ENCODE measurements at places on chromosomes 13 and 19.
A peak's percentile ranks its signal among the peaks of the same experiment; 100 is the strongest.

GRCh38 chr13:31870511-31870910, 131.2 kb downstream of the RXFP2 start:
- DNase-seq, result no peak

GRCh38 chr19:19696386-19696785, 27.7 kb downstream of the ZNF101 start:
- DNase-seq, result no peak

DNA sequence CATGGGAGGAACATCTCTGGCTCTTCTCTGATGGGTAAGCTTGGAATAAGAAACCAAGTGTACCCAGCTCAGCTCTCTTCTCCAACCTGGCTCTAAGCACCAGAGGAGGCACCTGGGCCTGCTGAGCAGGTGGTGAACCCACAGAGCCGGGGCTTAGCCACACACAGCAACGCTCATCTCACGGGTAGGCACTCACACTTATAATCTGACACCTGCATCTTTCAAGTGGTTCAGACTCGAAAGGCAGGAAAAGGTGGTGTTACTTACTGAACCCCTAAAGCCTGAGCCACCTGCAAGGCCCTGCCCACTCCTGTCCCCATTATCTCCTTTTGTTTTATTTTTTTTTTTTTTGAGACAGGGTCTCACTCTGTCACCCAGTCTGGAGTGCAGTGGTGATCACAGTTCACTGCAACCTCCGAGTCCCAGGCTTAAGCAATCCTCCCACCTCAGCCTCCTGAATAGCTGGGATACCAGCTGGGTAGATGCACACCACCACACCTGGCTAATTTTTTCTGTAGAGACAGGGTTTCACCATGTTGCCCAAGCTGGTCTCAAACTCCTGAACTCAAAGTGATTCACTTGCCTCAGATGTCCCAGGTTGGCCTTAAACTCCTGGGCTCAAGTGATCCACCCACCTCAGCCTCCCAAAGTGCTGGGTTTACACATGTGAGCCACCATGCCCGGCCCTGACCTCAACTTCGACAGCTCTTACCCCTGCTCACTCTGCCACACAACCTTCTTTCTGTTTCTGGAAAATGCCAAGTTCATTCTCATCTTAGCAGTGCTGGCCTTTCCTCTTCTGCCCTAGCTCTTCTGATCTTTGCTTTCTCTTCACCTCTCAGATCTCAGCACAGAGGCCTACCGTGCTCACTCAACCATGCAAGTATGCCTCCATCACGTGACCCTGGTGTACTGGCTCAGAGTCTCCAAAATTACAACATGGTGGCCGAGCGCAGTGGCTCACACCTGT, 9.7 kb downstream of the FBXL12 start:
- no peak for DNase-seq

DNA sequence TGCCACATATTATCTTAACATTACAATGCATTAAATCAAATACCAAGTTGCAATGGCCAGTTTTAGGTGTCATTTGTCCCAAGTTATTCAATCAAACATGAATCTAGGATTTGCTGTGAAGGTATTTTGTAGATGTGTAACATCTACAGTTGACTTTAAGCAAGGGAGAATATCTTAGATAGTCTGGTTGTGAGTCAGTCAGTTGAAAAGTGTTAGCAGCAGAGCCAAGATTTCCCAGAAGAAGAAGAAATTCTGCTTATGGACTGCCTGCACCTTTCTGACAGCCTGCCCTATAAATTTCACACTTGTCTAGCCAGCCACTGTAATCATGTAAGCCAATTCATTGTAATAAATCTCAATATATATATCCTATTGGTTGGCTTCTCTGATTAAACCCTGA, 41.3 kb upstream of the INTS6 start:
- no peak for DNase-seq

GRCh38 chr19:42555801-42556200, 27.5 kb upstream of the CEACAM1 start:
- no peak for DNase-seq

DNA sequence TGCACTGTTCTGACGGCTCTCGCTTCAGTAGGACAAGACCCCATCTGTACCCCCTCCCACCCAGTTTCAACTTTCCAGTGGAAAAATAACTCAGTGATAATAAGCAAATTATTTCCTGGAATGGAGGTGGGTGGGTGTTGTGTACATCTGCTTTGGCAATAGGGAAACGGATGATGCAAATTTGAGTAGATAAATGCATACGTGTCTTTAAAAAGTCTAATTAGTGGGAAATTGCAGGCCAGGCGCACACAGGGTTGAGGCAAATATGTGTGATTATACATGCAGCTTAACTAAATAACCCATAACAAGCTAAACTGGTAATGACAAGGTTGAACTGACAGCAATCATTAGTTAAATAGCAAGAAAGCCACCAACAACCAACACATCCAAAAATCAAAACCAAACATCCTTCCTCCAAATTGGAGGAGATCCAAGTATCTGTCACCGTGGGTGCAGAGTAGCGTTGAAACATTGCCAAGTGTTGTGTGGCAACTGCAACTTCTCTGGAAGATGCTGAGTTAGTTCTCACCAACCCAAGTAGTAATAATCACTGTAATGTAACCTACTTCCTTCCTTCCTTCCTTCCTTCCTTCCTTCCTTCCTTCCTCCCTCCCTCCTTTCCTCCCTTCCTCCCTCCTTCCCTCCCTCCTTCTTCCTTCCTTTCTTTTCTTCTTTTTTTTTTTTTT, 54.6 kb downstream of the TRPM4 start:
- no peak for DNase-seq

- no peak for DNase-seq
Observed at GRCh38 chr19:45560686-45561085, 23.9 kb downstream of the OPA3 start.

GRCh38 chr19:35119091-35119490, 3.5 kb downstream of the FXYD3 start:
- DNase-seq, result no peak

DNA sequence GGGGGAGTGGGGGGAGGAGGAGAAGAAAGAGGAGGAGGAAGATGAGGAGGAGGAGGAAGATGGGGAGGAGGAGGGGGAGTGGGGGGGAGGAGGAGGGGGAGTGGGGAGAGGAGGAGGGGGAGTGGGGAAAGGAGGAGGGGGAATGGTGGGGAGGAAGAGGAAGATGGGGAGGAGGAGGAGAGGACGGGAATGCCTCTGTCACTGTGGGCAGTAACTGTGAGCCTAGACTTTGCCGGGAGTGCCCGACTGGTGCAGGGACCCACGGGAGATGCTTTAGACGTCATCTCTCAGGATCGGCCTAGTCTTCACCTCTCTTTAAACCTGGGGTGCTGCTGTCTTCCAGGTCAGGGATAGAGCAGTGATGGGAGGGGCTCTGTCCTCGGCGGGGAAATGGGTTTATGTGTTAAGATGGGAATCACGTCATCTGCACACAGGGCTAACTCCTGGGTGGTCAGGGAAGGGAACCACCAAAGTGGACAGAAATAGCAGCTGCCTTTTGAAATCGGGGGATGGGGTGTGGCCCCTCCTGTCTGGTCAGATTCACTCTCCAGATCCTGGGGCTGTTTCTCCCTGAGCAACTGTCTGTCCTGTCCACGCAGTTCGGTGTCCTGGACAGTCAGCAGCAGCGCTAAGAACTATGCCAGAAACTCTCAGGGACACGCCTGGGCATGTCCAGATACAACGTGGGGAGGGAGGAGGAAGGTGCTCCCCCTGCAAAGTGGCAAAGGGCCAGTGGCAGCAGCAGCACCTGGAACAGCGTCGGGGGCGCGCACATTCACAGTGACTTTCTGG, 26.9 kb downstream of the GAS6 start:
- peak; percentile 60 for DNase-seq

DNA sequence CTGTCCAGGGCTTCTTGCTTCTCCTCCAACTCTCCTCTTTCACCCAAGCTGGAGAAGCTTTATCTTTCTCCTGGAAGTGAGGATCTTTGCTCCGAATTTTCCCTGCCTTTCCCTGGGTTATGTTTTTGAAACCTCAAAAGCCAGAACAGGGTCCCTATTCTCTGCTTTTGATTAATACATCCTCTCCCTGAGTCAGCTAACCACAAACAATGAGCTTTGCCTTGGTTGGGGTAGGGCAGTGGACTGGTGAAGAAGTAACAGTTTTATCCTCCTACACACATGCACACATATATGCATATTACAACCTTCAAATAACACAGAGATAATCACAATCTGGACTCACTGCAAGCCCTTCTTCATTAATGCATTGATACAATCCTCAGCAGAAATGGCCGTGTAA, 44.6 kb downstream of the DLEU7 start:
- no peak for DNase-seq

DNA sequence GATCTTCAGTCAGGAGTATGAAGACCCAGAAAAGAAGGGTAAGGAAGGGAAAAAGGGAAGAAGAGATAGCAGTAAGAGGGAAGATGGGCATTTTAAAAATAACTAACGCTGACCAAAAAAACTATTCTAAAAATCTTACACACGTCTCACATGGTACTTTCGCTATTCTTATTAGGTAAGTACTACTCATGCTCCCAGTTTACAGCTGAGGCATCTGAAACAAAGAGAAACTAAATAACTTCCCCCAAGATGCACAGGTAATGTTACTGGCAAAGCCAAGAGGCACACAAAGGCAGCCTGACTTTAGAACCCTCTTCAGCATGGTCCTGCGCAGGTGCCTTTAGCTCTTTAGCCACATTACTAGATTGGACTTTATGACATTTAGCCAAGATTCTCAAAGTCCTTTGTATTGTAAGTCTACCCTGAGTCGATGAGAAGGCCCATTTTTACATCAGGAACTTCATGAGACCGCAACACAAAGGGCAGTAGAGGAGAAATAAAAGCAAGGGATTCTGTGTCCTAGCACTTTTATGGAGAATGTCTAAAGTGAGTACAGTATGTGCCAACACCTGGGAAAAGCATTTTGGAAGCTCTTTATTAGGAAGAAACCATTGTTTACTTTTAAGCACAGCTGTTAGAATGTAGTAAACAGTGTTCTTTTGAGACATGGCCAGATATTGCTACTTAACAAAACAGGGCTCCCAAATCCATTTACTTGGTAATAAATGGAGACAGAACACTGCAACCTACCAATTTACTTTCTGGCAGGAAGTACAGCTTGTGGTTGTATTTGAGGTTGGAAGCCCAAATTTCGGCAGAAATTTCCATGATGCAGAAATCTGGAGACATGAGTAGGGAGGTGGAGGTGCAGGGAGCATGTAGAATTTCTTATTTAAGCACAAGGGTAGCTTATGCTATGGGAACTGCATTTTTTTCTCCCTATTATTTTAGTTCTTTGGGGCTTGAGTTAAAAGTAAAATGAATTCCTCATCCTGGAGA, 250.7 kb downstream of the KCTD12 start:
- DNase-seq, result no peak

- no peak for DNase-seq
Observed at GRCh38 chr19:35310811-35311465, 18.0 kb upstream of the CD22 start.

DNA sequence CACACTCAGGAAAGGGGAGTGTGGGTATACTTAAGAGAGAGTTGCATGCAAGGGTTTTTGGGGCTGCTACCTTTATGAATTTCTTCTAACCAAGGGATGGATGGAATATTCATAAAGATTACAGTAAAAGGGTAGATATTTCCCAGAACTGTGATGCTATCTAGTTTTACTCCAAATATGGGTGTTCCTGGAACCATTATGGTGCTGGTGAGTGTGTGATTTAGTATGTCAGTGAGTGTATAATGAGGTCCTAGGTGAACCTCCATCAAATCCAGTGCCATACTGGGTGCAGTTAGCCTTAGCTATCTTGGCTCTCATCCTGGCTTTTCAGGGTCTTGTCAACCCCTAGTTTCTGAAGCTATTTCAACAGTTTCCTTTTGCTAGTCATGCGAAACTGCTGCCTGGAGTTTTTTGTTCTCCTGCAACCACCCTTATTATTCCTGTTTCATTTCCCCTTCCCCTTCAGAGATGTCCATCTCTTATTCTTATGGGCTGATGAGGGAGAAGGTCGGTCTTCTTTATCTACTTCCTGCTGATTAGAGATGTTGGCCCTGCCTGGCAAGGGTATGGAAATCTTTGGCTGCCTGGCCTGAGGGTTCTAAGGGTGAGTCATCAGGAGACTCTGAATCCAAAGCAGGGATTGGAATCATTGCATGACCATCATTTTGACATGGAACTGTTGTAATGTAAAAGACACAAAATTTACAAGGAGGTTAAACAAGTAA, 202.3 kb downstream of the NBEA start:
- DNase-seq, result no peak

GRCh38 chr19:51108805-51109146, 567 bp upstream of the CTU1 start:
- DNase-seq, result no peak
